MG63 (cell line): ENCODE measurements at places on chromosomes 4 and X. TPM values are rescaled to one million over a fixed set of nuclear protein-coding genes. Genes with fewer than 3 reads are reported as not detected.

DNA sequence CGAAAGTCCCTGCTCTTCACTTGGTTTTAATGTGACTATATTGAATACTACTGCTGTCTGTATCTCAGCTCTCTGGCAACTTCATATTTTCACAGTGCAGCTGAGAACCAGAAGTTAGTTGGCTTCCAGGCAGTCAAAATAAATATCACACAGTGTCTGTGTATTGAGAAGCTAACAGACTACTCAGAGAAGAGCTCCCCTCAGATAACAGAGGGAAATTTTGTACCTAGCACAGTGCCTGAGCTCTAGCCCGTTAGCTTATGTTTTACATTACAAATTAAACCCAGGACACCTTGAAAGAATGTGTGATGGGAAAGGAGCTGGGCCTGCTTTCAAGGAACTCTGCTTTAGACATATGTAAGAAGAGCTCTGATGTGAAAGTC is 22.7 kb downstream of the JADE1 start:
- no peak for DNase-seq

Gene SPIN2A
- total RNA-seq: not detected in 2 replicates

DNA sequence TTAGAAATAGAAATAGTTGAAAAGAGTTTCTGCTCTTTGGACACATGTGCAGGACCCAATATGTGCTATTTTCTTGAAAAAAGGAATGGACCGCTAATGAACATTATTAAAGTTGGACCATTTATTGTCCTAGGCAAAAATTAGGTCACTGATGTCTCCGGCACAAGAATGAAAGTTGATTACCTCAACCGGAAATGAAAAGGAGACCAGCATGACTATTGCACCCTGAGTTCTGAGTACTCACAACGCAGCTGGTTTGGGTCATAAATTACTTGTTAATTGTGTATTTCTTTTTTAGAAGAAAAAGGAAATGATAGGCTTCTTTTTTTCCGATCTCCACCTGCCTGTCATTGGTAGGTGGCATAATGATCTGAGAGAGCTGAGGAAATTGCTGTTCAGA is 232.7 kb downstream of the ARHGAP24 start:
- DNase-seq: no peak

Gene TGIF2LX
- total RNA-seq: not detected in 2 replicates

- DNase-seq: no peak
These were observed 160.9 kb downstream of the SMIM20 start for GRCh38 chr4:26074712-26075430.

DNA sequence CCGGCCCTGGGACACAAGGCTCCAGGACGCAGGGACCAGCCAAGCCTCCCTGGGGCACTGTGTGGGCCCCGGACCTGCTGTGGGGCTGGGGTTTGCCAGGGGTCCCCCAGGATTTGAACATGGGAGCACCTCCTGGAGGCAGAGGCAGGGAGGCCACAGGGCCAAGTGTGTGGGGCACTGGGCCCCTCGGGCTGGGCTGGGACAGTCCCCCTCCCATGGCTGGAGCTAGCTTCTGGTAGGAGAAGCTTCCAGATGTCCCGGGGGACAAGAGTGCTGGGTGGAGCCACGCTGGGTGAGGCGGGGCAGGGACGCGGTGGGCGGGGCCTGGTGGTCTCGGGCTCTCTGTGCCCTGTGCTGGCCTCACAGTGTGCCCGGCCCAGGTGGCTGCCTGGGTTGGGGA is 18.6 kb downstream of the FGFRL1 start:
- DNase-seq: no peak
